ENCODE measurements at places on chromosomes 6 and 20.

GRCh38 chr6:143844006-143844405 lies 868 bp downstream of the LTV1 start:
- DNase-seq: no peak

DNA sequence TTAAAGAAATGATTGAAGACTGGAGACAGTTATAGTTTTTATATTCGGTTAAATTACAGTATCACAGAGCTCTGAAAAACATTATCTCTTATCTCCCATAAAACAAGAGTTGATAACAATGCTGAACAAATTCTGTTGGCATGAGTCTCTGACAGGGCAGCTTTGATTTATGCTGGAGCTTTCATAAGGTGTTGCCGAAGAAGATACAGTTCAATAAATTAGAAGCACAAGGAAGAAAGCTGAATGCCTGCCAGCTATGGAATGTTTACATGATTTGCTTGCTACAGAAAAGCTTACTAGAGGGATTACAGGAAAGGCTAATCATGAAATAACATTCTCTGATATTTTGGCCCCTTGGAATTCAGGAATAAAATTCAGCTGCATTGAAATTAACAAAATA lies 431.9 kb upstream of the GJE1 start:
- no peak for DNase-seq

DNA sequence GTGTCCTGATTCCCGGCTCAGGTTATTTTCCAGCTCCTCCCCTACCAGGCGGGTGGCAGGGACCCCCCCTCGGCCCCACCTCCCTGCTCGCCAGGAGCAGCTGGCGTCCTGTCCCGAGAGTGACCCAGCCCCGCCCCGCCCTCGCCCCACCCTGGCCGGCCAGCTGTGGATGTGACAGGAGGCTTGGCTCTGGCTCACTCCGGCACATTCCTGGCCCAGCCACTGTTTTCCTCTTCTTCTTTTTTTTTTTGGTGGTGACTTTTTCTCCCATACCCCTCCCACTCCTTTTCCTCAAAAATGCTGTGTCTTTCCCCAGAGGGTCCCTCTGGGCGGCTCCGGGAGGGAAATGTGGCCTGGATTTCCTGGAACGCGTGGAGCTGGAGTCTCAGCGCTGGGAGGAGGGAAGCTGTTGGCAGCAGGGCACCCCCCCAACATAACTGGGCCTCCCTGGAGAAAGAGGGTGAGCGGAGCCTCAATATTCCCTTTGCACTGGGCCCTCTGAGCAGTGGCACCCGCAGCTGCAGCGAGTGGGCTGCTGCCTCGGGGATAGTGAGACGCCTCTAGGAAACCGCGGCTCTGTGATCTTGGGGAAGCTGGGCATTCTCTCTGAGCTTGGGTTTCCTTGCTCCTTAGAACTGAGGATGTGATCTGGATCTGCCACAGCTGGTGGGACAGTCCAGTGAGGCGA lies 28.3 kb upstream of the CSNK2A1 start:
- DNase-seq: peak; percentile 39

DNA sequence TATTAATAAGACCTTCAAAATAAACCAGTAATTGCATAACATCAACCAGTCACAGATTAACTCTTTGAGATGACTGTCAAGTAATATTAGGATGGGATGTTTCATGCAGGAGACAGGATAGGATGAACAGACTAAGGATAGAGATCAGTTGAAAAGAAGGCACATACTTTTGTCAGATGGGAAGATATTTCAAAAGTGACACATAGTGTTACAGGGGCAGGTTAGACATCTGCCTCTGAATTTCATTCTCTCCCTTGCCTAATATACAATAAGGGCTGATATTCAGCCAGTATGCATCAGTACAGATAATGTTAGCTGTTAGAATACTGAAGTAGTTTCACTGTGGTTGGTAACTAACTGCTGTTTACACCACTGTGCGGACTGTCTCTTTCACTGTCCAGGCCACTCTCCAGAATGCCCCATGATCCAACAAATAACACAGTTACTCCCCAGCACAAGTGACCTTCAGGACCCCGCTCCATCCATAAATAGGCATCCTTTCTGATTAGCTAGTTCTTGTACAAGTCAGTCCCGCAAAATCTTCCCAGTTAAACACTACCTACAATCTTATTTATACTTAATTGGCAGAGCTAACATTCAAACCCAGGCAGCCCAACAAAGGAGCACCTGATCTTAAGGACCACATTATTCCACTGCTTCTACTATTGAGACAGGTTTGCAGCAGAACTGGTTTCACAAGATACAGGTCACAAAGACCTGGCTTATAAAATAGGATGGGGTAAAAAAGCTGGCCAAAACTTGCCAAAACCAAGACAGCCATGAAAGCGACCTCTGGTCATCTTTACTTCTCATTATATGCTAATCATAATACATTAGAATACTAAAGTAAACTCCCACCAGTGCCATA lies 21.9 kb upstream of the PLN start:
- DNase-seq: no peak

GRCh38 chr6:96975852-96976251 lies 51.3 kb downstream of the KLHL32 start:
- no peak for DNase-seq

DNA sequence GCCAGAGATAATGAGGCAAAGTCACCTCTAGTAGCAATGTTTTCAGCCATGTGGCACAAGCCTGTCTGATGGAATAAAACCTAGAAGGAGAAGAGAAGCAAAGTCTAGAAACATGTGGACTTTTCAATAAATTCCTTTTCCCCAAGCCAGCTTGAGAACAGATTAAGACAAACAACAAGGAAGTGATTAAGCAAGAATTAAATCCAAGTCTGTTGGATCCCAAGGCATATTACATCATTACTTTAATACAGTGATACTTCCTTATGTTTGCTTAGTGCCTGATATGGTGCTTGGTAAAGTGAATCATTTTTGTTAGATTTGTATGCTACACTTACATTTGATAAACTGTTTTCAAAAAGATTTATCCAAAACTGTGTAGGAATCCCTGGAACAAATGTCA lies 260.3 kb upstream of the FAM83B start:
- no peak for DNase-seq

DNA sequence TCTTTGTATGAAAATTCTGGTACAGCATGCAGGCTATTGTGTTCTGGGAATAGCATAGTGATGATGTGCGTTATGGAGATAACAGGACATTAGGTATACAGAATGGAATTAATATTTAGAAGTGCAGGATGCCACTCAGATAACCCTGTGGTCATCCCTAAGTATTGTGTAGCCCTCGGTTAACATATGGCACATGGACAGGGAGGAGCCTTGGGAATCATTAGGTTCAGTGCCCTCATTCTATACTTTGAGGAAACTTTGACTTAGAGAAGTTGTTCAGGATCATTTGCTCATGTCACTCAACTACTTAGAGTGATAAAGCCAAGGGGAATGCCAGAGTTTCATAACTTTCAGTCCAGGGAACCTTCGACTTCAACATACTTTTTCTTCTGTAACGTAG lies 185.9 kb downstream of the UST start:
- DNase-seq: no peak

DNA sequence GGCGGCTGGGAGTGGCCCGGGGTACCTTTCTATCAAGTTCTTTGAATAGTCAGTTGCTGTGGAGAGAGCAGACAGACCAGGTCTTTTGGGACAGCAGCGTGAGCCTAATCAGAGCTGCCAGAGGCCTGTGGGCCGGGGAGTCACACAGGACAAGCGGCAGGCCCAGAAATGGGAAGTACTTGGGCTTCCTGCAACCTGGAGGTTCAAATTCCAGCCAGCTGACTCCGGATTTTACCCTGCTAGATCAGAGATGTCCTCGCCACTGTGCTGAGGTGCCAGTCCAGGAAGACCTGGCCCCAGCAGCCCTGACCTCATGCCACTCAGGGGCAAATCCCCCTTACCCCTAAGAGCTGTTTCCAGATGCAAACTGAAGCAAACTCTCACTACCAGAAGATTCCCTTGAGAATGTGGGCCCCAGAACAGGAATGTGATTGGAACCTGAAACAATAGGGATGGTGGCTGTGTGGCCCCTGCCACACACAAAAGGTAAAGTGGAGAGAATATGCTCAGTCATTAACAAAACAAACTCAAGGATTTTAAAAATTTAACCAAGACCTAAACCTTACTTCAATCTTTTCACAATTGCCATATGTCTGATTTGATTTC lies 9.7 kb downstream of the BEND3 start:
- no peak for DNase-seq

DNA sequence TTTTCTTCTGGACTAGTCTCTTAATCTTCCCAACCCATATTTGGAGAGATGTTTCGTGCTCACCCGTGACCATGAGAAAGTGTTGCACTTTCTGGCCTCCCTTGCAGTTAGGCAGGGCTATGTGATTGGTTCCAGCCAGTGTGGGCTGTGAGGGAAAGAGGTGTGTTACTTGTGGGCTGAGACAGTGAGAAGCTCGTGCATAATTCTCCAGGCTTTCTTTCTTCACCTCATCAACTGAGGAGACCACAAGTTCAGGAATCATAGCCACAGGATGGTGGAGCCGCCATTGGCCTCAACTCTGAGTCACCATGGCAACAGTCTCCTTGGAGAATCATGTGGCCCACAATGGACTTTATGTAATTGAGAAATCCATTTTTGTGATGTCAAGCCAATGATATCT lies 57.5 kb upstream of the FUCA2 start:
- peak; percentile 70 for DNase-seq

DNA sequence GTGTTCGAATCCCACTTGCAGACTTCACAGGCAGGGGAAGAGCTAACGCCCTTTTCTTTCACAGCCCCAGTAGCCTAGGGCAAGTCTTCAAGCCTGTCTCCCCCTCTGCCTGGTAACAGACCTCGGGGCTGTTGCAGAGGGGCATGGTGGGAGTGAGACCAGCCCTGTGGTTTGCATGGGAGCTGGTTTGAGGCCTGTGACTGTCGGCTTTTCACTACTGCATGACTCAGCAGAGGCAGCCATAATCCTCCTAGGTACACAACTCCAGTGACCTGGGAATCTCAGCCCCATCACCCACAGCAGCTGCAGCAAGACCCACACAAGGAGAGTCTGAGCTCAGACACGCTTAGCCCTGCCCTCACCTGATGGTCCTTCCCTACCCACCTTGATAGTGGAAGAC lies 55.3 kb upstream of the POPDC3 start:
- no peak for DNase-seq

GRCh38 chr6:154187714-154188113 lies 148.7 kb downstream of the OPRM1 start:
- DNase-seq: no peak

DNA sequence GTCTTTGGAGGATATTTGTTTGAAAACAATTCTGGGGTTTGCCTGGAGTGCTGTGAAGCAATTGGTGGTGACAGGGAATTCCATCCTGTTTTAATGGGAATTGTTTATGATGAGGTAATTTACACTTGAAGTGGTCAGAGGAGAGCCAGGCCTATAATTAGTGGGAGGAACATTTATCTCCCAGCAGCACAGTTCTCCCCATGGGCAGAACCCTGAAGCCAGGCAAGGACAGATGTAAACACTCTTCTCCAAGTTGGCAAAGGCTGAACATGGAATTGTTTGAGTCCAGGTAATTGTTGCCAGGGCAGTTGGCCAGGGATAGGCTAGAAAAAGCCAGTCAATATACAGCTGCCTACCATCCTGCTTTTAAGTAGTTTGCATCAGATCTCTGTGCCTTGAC lies 789.7 kb downstream of the FRK start:
- peak; percentile 28 for DNase-seq

DNA sequence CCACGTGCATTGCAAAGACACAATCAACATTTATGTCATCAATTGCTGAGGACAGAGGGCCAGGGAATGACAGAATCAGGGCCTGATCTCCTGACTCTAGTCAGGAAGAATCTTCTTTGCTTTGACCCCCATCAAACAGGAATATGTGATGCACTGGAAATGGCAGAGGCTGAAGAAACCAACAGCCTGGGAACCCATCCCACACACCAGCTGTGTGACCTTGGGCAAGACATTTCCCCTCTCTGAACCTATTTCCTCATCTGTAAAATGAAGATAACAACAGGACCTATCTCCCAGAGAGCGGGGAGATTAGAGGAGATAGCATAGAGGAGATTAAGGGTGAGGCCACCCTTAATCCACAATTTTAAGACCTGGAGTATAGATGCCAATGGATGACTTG lies 1.5 kb downstream of the HNF4A start:
- DNase-seq: no peak

DNA sequence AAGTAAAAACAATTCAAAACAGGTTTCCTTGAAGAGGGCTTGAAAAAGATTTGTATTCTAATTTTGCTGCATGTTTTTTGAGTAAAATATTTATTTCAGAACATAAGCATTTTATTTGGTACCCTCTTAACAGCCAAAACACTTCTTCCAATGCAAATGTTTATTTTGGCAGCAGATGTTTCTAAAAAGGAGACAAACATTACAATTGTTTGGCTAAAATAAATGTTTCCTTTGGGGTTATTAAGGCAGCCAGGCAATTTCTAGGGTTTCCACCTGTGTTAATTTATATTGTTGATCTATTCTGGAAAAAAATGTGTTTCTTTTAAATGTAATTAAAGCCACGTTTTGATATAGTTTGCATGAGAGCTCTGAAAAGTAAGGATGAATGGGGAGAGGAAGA lies 56.6 kb downstream of the ARID1B start:
- DNase-seq: peak; percentile 70

All from NCI-H146 (cell line).